ENCODE measurements at places on chromosomes 7 and 10.
A peak's percentile ranks its signal among the peaks of the same experiment; 100 is the strongest.

- no peak for DNase-seq
Measured at GRCh38 chr10:61951144-61951483, 49.6 kb downstream of the ARID5B start.

DNA sequence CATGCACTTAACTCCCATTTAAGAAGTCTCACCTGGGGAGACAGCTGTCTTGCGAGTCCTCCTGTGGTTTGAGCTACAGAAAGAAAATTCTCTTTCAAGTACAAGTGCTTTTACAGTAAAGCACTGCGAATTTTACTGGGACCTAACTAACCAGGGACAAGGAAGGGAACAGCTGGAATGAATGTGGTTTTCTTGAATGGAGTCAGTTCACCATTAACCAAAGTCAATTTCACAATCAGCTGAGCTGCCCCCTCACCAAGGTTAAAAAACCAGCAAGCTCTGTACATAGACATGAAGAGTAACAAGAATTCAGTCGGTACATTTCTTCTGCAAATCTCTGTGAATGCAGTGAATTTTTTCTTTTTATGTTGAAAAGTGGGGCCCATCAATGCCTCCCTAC is 56.3 kb downstream of the GFRA1 start:
- DNase-seq: no peak

DNA sequence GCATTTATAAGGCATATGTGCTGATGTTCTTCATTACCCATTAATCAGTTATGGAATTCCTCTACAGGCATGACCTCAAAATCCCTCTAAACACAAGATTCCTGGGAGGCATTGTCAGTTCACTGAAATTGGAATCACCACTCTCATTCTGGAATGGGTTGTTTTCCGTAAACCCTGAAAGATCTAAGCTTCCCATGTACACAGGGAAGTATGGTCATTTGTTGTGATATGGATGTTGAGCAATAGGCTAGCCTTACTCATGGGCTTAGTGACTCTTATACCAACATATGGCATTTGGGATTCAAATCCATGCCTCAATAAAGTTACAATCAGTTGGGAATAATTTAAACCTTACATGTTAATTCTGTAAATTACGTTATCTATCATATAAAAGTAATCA is 258.0 kb downstream of the XPNPEP1 start:
- no peak for DNase-seq

DNA sequence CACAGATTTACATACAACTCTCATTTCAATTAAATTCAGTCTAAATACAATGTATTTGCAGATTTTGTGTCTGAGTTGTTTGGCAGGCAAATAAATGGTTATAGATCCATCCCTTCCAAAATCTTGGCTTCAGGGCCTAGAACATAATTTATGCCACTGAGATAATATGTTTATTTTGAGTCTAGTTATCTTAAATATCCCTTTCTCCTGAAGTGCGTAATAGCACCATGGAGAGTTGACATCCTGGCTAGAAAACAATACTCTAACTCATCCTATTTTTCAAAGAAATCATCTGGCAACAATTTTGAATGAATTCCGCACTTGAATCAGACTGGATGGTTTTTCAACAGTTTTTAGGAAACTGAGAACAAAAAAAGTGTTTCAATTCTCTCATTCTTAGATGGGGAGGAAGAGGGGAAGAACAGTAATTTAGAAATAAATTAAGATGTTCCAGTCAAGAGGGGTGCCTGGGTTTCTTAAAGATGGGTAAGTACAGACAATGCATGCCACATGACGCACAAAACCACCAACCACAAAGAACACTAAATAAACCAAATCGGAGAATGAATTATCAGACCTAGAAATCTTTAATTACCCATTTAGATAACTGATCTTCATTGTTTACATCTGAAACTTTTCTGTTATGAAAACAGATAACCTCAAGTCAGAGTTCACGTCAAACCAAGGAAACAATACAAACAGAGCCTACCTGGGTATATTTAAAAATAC is 228.7 kb upstream of the PTN start:
- no peak for DNase-seq

DNA sequence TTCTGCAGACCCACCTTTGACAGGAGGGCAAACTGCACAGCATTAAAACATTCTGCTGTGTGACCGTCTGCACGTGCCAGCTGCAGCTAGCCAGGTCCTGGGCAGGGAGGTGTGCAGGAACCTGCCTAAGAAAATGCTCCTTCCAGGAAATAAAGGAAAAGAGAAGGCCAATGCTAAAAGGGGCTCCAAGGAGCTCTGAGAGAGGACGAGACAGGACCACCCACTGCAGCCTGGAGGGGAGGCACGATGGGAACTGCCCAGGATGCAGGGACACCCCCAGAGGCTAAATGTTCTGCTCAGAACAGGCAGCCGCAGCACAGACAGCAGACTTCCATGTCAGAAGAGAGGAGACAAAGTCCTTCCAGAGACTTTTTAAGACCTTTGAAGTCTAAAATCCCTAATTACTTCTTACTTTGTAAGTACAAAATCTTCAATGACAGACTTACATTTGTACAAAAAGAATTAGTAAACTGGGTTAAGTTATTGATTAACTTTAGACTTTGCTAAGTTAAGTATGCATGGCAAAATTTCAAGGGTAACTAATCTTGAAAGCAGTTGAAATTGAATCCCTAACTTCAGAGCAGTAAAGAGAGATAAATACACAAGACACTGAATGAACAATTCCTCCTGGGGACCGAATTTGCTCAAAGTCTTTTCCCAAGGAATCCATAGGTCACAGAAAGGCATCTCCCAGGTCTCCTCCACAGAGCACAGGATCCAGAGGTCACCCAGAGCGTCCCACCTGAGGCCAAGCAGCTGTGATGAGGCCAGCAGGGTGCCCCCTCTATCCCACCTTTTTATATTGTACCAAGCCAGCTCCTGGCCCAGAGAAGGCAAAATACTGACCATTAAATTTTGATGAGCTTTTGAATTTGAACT is 21.5 kb downstream of the HSPA12A start:
- DNase-seq: no peak

DNA sequence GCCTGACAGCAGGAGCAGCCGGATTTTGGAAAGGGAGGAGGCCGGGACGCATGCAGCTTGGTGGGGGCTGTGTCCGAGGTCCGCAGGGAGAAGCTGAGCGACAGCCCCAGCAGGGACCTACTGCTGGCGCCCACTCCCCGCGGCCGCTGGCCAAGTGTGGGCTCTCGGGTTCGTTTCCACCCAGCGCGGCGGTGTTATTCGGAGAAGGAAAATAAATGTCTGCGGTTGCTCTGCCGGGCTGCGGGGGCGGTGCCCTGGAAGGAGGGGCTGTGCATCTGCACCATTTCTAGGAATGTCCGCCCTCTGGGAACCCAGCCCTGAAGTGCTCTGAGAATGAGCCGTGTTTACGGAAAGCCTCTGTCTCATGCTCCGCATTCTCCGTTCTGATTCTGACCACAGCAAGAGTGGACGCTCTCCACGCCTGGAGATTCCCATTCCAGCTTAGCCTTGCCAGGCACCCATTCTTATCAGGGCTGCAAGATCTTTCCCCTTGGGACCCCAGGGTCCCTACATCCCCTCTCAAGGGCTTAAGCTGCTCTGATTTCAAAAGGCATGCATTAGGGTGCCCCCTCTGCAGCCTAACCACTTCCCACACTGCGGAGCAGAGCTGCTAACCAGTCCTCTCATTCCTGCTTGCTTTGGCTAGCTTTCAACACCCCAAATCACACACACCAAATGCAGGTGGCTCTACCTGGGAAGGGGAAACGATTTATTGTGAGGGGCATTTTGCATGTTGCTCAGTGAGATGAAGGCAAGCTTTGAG is 256.6 kb upstream of the GLI3 start:
- DNase-seq: peak; percentile 43

GRCh38 chr10:128011059-128011979 is 104.4 kb downstream of the PTPRE start:
- DNase-seq: peak; percentile 38

GRCh38 chr7:158447506-158448171 is 140.0 kb downstream of the PTPRN2 start:
- no peak for DNase-seq

- DNase-seq: no peak
Measured at GRCh38 chr7:147564786-147565476, 1025.6 kb upstream of the C7orf33 start.
